ENCODE measurements at places on chromosomes 3 and 15.
A peak's percentile ranks its signal among the peaks of the same experiment; 100 is the strongest.

DNA sequence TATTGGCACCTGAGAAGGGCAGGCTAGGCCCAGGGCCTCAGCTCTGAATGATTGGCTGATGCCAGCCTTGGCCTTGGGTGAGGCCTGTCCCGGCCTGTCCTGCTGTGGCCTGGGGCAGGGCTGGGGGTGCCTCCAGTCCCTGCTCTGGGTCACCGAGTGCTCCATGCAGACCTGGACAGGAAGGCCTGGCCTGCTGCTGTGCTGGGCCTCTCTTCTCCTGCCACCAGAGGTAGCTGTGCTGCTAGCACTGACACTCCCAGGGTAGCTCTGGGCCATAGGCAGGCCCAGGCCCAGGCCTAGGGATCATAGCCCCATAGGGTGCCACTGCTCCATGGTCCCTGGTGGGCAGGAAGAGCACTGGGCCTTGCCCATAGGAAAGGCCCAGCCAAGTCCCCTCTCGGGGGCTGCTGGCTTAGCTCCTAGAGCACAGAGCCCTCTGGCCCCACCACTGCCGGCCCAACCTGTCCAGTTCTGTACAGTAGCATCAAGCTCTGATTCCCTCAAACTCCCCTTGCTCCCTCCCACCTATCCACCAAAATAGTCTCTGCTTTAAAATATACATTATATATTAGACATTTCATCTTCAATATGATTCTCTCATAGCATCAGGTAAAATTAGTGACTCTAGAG, 18.2 kb downstream of the ABTB1 start:
- DNase-seq: no peak

GRCh38 chr3:115525731-115526130, 97.6 kb upstream of the GAP43 start:
- DNase-seq: no peak

- no peak for DNase-seq
These were observed 4.3 kb downstream of the EPHB1 start for GRCh38 chr3:134799393-134799792.

GRCh38 chr3:120013481-120013880, 80.8 kb downstream of the GSK3B start:
- DNase-seq: no peak

DNA sequence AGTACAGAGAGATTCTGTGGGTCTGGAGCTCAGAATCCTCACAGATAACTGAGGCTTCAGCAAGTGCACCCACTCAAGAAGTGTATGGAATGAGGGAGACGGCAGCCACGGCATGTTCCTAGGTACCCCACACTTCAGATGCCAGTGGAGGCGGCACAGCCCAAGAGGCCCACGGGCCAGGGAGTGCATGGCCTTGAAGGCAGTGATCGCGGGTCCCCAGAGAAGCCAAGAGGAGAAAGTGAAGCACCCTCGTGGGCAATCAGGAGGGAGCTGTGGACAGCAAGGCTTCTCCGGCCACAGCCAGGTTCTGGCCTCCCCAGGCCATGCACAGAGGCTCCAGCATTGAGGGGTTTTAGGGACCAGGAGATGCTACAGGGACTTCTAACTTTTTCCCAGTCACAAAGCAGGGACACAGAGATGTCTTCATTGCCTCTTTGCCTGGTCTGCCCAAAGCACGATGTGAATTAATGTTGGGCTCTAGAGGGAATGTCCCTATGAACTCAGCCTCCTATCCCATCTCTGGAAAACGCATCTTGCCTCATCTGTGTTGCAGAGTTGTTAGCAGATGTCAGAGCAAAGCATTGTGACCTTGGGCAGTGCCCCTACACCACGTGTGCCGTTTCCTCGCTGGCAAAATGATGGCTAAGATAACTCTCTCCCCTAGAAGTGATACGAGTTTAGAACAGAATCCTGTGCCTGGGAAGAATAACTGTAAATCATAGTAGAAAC, 2.6 kb upstream of the MAP6D1 start:
- DNase-seq: no peak

- no peak for DNase-seq
These were observed 18.9 kb downstream of the SLC6A11 start for GRCh38 chr3:10834951-10835350.

GRCh38 chr3:121651684-121652083, 9.0 kb downstream of the HCLS1 start:
- DNase-seq: no peak

GRCh38 chr3:24336101-24336500, 158.5 kb downstream of the THRB start:
- DNase-seq: no peak

- no peak for DNase-seq
These were observed 80.8 kb downstream of the CLSTN2 start for GRCh38 chr3:140015741-140016140.

DNA sequence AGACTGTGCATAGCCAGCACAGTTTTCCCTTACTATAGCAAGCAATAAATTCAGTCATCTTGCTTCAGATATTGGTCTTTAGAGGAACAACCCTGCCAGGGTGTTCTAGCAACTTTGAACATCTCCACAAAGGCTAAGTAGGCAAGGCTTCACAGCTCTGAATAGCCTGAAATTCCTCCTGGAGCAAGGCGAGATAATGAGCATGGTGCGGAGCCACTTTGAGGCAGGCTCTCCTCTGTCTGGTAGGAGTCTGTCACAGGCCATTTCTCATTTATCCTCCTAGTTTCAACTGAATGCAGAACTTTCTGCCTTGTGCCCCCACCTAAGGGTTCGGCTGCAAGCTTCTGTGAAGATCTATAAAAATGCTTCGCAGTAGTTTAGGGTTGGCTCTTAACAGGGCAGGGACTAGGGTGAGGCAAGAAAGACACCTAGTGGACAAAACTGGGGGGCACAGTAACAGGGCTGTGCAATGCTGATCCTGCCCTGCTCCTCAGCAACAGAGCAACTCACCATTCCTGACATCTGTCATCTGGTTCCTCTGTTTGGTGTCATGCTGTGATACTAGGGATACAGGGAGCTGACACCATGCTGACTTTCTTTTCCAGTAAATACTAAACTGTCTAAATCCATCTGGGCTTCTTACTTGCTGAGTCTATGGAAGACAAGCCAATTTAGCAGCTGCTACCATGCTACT, 16.6 kb upstream of the EHHADH start:
- no peak for DNase-seq

DNA sequence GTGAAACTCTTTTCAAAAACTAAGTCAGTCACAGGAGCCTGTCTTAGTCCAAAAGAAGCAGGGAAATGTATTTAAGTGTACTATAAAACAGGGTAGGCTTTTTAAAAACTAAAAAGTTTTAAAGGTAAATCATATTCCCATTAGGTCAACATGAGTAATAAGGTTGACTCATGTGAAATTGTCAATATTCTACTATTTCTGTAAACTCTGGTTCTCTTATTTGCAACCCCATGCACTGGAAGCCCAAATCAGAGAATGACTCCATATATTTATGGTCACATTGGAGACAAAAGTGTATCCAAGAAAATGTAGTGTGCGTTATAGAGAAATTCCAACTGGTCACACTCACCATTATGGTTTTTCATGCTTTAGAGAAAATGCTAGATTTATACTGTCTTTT, 600.3 kb upstream of the TGFBR2 start:
- no peak for DNase-seq

- DNase-seq: no peak
These were observed 66.4 kb upstream of the GOLIM4 start for GRCh38 chr3:168162172-168162571.

- DNase-seq: no peak
These were observed 81.4 kb downstream of the XRN1 start for GRCh38 chr3:142366434-142366833.

DNA sequence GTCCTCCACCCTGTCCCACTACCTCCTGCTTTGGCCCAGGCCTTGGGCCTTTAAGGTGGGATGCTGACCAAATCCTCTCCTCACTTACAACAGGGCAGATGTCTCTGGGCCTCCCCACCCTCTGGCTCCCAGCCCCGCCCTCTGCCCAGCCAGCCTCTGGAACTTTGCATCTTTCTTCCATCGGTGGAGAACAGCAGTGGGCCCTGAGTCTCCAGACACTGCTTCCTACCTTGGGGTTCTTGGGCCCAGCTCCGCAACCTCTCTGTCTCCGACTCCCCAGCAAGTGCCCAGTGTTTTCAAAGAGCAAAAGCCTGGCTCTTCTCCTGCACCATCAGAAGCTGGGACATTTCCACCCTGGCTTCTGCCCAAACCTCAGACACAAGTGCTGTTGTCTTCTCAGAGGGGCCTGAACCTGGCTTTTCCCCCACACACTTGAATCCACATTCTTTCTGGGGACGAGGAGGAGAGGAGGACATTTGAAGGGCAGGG, 33.1 kb downstream of the MRAS start:
- DNase-seq: no peak

DNA sequence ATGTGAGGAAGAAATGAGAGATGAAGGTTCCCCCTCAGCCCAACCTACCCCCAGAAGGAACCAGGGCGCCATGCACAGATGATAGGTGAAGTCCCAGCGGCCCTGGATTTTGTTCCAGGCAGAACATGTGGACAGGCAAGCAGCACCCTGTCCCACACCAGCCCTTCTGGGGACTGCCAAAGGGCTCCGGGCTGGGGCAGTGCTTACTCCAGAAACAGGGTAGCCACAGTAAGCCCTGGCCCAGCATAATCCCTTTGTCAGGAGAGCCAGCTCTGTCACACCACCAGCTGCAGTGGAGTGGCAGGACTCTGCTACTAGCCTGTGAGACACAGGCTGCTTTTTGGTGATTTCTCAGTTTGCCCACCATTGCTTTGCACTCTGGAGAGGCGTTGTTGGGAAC, 6.3 kb downstream of the FBXL22 start:
- no peak for DNase-seq

- peak; percentile 68 for DNase-seq
These were observed 19.4 kb upstream of the KIF23 start for GRCh38 chr15:69394556-69395282.

GRCh38 chr15:69852916-69853315, 244.8 kb downstream of the TLE3 start:
- DNase-seq: no peak

- no peak for DNase-seq
These were observed 8.5 kb downstream of the WDR53 start for GRCh38 chr3:196559826-196560225.

DNA sequence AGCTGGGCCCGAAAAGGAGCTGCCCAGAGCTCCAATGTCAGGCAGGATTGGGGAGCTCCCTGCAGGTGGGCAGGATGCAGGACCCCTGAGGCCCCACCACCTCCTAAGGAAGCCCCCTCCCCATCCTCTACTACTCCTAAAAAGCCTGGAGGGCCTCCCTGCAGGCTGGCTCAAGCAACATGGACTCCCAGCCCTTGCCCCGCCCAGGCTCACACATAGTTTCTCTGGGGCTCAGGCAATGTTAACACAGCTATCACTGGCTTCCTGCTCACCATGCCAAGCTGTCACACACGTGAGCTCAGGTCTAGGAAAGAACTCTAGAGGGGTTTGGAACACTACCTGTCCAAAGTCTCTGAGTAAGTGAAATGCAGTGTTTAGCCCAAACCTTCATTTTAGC, 65.4 kb upstream of the ZNF148 start:
- DNase-seq: no peak

- no peak for DNase-seq
These were observed 4.4 kb downstream of the CAMKV start for GRCh38 chr3:49865198-49865784.

DNA sequence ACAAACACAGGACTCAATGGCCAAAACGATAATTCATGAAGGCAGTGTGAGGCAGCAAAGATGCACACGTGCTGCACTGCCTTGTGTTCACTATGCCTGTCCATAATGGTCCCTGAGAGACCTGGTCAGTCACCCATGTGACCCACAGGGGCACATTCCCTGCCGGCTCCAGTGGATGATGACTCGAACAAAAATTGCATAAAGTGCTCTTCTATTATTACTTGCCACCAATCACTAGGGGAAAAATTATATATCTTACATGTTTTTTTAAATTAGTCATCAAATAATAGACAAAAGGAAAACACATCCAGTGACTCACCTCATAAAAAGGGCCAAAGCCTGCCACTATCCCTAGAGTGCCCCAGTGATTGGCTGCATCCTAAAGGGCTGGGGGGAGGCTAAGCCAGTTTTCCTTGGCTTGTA, 47.5 kb downstream of the UBP1 start:
- no peak for DNase-seq

DNA sequence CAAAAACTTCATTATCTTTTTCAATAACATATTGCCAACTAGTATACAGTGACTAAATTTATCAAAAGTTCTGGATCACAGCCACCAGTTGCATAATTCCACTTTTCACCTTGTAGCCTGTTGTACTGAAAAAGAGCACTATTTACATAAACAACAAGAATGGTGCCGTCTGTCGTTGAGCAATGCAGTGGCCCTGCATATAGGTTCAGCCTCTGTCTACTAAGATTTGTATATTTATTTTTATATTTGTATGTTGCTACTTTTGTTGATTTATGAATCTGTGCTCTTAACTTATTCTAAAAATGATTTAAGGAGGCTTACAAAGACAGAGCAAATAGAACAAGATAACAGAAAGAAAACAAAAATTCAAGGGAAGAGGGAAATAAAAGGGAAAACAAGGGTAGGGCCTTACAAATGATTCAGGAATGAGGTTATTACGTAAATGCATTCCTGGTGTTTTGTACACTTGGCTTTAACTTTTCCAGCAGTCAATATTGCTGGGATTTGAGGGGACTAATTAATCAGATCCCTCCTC, 257.6 kb upstream of the STT3B start:
- no peak for DNase-seq

- no peak for DNase-seq
These were observed 33.3 kb upstream of the SACM1L start for GRCh38 chr3:45655906-45656305.

DNA sequence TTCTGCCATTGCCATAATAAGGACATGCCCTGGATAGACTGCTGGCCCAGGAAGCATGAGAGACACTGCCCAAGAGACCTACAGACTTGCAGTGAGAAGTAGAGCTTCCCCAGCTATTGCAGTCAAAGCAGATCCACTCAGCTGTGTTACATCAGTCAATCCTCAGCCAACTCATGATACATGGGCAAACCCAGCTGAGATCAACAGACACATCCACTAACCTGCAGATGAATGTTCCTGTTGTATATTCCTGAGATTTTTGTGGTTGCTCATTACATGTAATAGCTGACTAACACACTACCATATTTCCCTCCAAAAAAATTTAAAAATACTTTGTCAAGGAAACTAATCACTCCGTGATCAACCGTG, 68.6 kb downstream of the DCLK3 start:
- DNase-seq: no peak

DNA sequence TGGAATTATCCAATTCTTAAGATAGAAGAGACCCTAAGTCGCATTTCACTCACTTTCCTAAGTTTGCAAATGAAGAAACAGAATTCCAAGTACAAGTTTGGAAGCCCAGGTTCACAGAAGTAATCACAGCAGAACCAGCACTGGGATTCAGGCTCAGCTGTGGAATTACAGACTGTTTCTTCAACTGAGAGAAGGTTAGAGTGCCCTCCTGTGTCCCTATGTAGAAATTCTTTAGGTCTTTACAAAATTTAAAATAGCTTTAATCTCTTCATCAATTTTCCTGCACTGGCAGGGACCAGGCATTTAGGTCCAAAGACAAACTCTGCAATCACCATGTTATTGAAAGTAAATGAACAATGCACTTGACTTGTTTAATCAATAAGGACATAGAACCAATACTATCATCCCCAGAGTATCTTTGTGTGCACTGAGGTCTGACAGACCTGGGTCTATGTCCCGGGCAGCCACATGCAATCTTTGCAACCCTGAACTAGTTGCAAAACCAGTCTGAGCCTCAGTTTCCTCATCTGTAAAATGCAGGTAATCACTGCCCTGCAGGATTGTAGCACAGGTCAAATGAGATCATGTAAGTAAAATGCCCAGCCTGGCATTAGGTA, 96.3 kb upstream of the ZBED2 start:
- DNase-seq: no peak

All from activated CD8-positive, alpha-beta memory T cell treated with anti-CD3 and anti-CD28 coated beads for 4 hours (primary cell).